ENCODE measurements at places on chromosomes 3 and 15. TPM values are rescaled to one million over a fixed set of nuclear protein-coding genes. Genes with fewer than 3 reads are reported as not detected.

Gene LRRC57
- total RNA-seq = 13.8 TPM

Gene IL12A
- total RNA-seq = 0.77 TPM

Gene OSBPL10
- 5.1 TPM for total RNA-seq

Gene SLC2A2
- not detected for total RNA-seq

DNA sequence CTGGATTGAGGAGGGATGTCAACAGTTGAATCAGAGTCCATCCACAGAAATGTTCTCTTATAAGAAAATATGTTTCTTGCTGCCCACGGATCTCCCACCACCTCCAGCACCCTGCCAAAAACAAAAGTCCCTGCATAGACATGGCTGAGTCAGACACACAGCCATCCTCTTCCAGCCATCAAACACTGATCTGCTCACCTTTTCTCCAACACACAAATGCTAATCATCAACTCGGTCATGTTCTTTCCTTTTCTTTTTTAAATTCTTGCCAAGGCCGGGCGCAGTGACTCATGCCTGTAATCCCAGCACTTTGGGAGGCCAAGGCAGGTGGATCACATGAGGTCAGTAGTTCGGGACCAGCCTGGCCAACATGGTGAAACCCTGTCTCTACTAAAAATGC is 110.7 kb upstream of the IL12A start:
- H3K4me1 ChIP-seq = peaks cover 25% of the 10 kb centered on the region
- no peaks in the 10 kb centered on the region for H3K27me3 ChIP-seq
- H3K36me3 ChIP-seq = no peaks in the 10 kb centered on the region
- DNase-seq = no peak
- no peak overlapping the region for H3K4me3 ChIP-seq

- no peaks in the 10 kb centered on the region for H3K36me3 ChIP-seq
- H3K27ac ChIP-seq = no peak overlapping the region
- no peak for DNase-seq
- H3K4me3 ChIP-seq = no peak overlapping the region
- no peaks in the 10 kb centered on the region for H3K27me3 ChIP-seq
These were observed 877.1 kb downstream of the PDCD6IP start for GRCh38 chr3:34675383-34676120.

DNA sequence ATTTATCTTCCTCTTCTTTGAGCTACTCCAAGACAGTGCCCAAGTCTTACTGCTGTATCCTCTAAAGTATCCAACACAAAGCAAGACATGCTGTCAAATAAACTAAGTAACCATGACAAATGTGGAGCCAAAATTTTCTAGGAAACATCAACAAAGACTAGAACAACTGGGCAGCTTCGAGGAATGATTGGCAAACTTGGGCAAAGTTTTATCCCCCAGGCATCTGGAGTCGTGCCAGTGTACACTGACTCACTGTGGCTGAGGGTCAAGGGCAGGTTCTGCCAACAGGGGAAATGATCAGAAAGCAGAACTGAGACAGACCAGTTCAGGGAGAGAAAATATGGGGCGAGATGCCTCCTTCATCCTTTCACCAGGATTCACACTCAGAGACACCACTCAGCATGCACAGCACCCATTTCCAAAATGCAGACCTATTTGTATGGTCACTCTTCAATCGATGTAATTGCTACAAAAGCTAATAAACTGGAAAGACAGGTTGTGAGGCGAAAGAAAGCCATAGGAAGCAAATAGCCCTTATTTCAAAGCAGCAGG is 65.8 kb downstream of the MB21D2 start:
- H3K27ac ChIP-seq = no peak overlapping the region
- H3K36me3 ChIP-seq = no peaks in the 10 kb centered on the region
- H3K4me3 ChIP-seq = no peak overlapping the region
- no peak for DNase-seq
- H3K27me3 ChIP-seq = no peaks in the 10 kb centered on the region
- H3K4me1 ChIP-seq = no peaks in the 10 kb centered on the region

DNA sequence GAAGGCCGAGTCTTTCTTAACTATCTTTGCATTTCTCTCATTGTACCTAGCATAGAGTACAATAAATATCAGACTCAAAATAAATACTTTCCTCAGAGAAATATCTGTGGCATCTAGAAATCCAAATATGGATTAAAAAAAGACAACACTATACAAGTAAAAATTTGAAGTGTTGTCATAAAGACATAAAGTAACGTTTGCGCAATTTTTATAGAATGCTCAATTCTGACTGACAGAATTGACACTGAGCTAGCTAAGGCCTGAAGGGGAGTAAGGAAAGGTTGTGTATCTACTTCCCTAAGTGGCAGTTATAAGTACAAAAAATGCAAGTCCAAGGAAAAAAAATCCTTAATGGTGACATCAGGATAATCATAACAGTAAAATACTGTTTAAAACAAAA is 1.1 kb downstream of the SEC11A start:
- no peaks in the 10 kb centered on the region for H3K36me3 ChIP-seq
- H3K4me3 ChIP-seq = peak overlapping the region; percentile 78
- no peaks in the 10 kb centered on the region for H3K27me3 ChIP-seq
- peaks cover 12% of the 10 kb centered on the region for H3K4me1 ChIP-seq

GRCh38 chr15:58425185-58425584 is 6.6 kb upstream of the LIPC start:
- no peaks in the 10 kb centered on the region for H3K36me3 ChIP-seq
- no peak for DNase-seq
- no peaks in the 10 kb centered on the region for H3K4me1 ChIP-seq
- H3K4me3 ChIP-seq = no peak overlapping the region
- no peak overlapping the region for H3K27ac ChIP-seq
- H3K27me3 ChIP-seq = no peaks in the 10 kb centered on the region

All from neural progenitor cell (in vitro differentiated cells).